ENCODE measurements at places on chromosomes 1 and 21.

- no peak overlapping the region for H3K4me3 ChIP-seq
- no peak for DNase-seq
- H3K27ac ChIP-seq, result no peak overlapping the region
- H3K4me1 ChIP-seq, result no peaks in the 10 kb centered on the region
- H3K27me3 ChIP-seq, result peaks cover 5% of the 10 kb centered on the region
Observed at GRCh38 chr1:229862017-229862774, 204.8 kb upstream of the GALNT2 start.

DNA sequence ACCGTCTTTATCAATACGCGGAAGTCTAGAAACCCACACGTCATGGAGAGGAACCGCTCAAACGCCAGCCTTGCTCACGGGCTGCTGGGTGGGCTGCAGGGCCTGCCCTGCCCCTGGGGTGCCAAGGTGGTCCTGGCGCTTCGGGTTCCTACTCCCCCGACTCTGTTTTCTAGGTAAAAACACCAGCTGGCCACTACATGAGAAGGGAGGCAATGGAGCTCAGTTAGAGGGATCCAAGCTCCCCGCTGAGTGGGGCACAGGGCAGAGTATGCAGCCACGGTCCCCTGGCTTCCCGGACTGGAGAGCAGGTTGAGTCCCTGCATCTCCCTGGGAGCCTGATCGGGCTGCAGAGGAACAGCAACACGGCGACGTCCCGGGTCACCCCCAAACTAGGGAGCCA is 41.2 kb upstream of the RIPK4 start:
- H3K36me3 ChIP-seq, result peaks cover 19% of the 10 kb centered on the region
- H3K4me3 ChIP-seq, result no peak overlapping the region
- no peaks in the 10 kb centered on the region for H3K27me3 ChIP-seq
- H3K27ac ChIP-seq, result no peak overlapping the region
- H3K4me1 ChIP-seq, result no peaks in the 10 kb centered on the region
- DNase-seq, result no peak

DNA sequence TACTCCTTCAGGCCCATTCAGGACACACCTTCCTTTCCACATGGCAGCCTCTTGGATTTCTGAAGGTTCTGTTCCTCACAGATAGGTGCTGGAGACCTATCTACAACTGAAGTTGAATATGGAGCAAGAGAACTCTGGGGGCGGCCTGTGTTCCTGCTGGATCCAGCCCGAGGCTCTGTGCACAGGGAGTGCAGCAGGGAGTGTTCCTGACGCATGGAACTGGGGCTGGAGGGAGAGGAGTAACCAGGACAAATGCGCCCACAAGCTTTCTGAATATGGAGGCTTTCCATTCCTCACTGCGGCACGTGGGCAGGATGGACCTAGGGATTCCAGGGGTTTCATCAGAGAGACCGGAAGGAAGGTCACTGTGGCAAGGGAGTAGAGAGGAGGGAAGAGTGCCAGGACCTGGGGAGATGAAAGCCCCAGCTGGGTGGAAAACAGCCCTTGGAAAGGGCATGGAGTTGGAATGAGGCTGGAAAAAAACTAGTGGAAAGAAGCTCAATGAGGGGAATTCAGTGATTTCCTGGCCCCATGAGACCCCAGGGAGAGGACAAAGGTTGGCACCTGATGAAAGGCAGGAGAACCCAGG is 12.5 kb downstream of the PM20D1 start:
- H3K27ac ChIP-seq, result no peak overlapping the region
- no peaks in the 10 kb centered on the region for H3K36me3 ChIP-seq
- H3K27me3 ChIP-seq, result no peaks in the 10 kb centered on the region

DNA sequence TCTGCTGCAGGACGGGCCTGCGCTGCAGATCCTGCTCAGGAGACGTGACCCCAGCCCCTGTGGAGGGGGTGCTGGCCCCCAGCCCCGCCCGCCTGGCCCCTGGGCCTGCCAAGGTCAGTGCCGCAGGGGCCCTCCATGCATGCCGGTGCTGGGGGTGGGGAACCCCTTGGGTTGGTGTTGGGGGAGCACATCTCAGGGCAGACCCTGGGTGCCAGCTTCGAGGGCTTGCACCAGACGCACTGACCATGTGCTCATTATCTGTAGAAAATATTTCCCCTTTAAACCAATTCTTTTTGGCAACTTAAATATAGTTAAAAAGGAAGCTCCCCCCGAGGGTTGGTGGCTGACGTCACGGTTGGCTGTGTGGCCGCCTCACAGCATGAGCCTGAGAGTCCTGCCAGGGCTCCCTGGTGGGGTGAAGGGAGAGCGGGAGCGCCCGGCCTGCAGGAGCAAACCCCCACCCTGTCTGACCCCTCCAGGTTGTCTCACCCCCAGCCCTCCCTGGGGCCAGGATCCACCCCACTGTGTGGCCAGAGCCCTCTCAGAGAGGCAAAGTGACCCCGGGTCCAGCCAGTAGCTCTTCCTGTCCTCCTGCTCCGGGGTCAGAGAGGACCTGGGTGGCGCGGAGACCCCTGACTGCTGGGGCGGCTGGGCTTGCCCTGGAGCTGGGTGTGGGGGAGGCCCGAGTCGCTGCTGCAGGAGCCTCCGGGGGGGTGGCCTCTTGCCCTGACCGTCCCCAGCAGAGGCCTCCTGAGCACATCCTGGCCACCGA is 5.3 kb upstream of the PFKL start:
- H3K36me3 ChIP-seq, result no peaks in the 10 kb centered on the region
- no peak for DNase-seq
- peaks cover 22% of the 10 kb centered on the region for H3K4me1 ChIP-seq
- H3K27ac ChIP-seq, result no peak overlapping the region

GRCh38 chr21:29351691-29352090 is 53.0 kb downstream of the BACH1 start:
- no peak for DNase-seq
- H3K4me3 ChIP-seq, result no peak overlapping the region
- H3K4me1 ChIP-seq, result peaks cover 21% of the 10 kb centered on the region
- no peak overlapping the region for H3K27ac ChIP-seq

DNA sequence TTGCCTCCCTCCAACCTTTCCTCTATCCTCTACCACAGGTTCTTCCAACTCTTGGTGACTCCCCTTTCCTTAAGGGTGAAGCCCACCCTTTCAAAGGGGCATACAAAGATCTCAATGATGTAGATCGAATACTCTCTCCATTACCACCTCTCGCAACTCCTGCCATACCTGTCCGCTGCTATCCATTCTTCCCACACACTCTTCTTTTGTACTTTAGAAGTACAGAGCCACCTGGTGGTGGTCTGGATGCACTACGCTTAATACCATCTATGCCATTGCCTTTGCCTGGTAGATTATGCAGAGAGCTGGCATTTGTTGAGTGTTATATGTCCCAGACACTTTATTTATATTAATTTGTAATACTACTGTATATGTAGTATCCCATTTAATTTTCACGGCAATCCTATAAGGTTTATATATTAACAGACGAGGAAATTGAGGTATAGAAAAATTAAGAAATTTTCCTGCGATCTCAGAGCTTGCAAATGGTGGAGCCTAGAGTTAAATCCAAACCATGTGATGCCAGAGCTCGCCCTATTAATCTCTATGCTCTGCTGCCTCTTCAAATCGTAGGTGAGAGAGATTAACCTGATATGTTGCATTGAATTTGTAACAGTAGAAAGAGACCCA is 22.9 kb downstream of the TSHB start:
- H3K4me1 ChIP-seq, result peaks cover 13% of the 10 kb centered on the region
- H3K27me3 ChIP-seq, result peaks cover 6% of the 10 kb centered on the region
- no peaks in the 10 kb centered on the region for H3K36me3 ChIP-seq
- H3K4me3 ChIP-seq, result no peak overlapping the region
- peak; percentile 20 for DNase-seq

Data from activated T-helper 1 cell treated with anti-CD3 and anti-CD28 coated beads, Interleukin-12 subunit alpha, Interleukin-12 subunit beta, Interleukin-2, Interleukin-4 antibody, amounts not matched to agents 30 ng/mL and 10 ng/mL and 1 ng/mL, durations not matched to agents 14 hours and 24 hours and 36 hours (primary cell).